ENCODE measurements at places on chromosomes 2 and 18.

GRCh38 chr2:228689053-228689452, 507.6 kb upstream of the SPHKAP start:
- DNase-seq = no peak

- DNase-seq = no peak
Observed at GRCh38 chr2:176067589-176068418, 16.0 kb downstream of the EVX2 start.

- no peak for DNase-seq
Observed at GRCh38 chr18:11985586-11985985, 4.3 kb downstream of the IMPA2 start.

GRCh38 chr2:205197468-205198139, 484.7 kb upstream of the NRP2 start:
- DNase-seq = no peak

GRCh38 chr2:27855476-27855875, 34.7 kb downstream of the RBKS start:
- no peak for DNase-seq

DNA sequence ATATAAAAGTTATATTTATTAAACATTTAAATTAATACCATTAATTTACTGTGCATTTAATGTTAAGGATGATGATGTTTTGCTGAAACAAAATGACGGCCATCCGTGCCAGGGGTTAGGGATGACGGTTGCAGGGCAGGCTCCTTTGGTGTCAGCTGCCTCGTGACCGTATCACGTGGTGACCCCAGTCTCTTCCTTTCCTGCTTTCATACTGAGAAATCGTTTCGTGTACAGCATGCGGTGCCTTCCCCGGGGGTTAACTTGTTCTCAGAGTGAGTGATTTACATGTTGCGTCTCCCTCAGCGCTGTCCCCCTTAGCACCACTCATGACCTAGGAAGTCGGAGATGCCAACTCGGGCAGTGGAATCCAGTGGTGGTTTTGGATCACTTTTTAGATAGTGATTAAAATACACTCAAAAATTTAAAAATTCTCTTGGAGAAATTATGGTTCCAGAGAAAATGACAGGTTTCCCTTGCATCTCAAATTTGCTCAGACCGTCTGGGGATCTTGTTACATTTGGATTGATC, 290.8 kb downstream of the GBX2 start:
- no peak for DNase-seq

GRCh38 chr2:43884689-43885088, 45.9 kb downstream of the ABCG8 start:
- no peak for DNase-seq

DNA sequence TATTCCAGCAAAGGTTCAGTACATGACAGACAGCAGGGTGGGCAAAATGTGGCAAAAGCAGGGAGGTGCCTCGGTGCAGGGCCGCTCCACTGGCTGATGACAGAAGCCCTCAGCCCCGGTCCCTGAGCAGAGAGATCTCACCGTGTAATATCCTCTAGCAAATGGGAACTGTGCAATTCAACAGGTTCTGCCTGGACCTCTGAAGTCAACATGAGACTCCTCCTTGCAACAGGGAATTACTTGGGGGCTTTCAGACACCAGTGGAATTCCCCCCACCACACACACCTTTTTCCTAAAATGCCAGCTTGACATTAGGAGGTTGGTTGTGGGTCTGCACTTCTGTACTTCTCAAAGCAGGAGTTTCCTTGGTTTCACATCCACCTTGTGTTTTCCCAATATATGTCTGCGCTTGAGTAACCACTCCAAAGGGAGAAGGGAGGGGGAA, 50.8 kb downstream of the SPRED2 start:
- no peak for DNase-seq

Measured in stimulated activated CD8-positive, alpha-beta memory T cell treated with anti-CD3 and anti-CD28 coated beads, Interleukin-4, amount 100 ng/mL, for 48 hours (primary cell).